Adrenal gland (tissue), 19 donors: ENCODE measurements at places on chromosomes 2 and 18. TPM values are rescaled to one million over a fixed set of nuclear protein-coding genes. Genes with fewer than 3 reads are reported as not detected.

DNA sequence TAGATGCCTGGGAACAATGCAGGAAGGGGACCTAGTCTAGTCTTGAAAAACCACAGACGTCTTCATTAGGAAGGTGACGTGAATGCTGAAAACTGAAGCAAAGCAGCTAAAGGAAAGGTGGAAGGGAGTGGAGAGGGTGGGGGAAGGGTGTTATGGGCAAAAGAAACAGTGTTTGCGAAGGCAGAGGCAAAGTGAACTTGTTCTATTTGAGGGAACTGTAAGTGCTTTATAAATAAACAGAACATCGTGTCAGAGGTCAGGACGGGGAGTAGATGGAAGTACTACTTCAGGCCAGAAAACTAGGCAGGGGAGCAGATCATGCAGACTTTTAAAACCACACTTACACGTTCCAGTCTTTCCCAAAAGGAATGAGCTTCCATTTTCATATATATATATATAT lies 57.8 kb downstream of the FASTKD2 start:
- DNase-seq: no peak

Gene CPS1
- 4.3 TPM for total RNA-seq

GRCh38 chr2:43133708-43134570 lies 92.5 kb downstream of the ZFP36L2 start:
- DNase-seq: no peak

GRCh38 chr2:40373111-40373510 lies 78.8 kb downstream of the SLC8A1 start:
- no peak for DNase-seq

Gene RND3
- total RNA-seq: 57.3 TPM
